ENCODE measurements at places on chromosomes 7 and 10.

DNA sequence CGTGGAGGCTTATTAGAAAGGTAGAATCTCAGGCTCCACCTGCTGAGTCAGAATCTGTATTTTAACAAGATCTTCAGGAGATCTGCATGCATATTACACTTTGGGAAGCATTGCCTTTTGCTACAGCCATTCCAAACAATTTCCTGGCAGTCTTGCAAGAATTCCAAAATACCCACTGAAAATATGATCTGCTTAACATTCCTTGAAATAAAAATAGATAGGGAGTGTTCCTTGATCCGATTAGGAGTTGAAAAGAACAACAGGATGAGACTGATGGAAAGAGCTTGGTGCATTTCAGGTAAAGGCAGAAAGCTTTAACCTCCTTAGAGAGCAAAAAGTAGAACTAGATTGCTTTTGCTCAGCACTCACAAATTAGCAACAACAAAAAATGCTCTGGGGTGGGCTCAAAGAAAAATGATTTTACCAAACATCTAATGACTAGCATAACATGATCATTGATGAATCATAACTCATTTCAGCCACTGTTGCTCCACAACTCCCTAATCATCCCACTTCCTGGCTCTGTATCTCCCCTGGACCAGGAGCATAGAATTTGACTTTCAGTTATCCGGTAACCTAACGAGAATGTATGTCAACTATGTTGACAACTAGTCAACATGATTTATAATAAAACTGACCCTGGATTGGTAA, 115.2 kb downstream of the RNLS start:
- no peak overlapping the region for H3K27ac ChIP-seq
- DNase-seq = no peak
- H3K36me3 ChIP-seq = no peaks in the 10 kb centered on the region
- no peak overlapping the region for H3K4me3 ChIP-seq

DNA sequence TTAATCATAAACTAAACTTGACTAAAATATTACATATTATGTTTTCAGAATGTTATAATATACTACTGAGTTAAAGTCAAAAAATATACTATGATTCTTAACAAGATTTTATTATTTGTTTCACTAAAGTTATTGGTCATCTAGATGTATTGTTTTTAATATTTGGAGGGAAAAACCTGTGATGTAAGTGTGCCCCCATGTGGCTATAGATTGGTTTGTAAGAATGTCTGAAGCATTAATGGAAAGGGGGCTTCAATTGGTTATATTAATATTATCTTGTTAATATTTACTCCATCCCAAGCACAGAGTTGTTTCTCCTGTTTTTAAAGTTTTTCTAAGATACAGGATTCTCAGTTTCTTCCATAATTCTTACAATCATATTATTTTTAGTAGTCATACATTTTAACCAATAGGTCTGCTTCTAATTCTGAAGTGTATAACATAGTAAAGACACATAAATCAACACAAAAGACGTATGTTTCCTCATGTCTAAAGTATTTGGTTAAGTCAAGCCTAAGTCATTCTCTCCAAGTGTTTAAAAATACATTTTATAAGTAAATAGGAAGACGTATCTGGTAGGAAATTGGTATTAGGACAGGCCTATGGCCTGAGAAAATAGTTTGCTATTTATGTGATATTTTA, 58.0 kb downstream of the GNAT3 start:
- no peak overlapping the region for H3K4me3 ChIP-seq
- no peaks in the 10 kb centered on the region for H3K36me3 ChIP-seq
- DNase-seq = no peak
- H3K27me3 ChIP-seq = no peaks in the 10 kb centered on the region

GRCh38 chr10:85222300-85222699, 893.9 kb downstream of the CCSER2 start:
- DNase-seq = no peak
- H3K4me1 ChIP-seq = no peaks in the 10 kb centered on the region
- H3K4me3 ChIP-seq = no peak overlapping the region
- H3K27me3 ChIP-seq = no peaks in the 10 kb centered on the region
- no peak overlapping the region for H3K27ac ChIP-seq
- H3K36me3 ChIP-seq = no peaks in the 10 kb centered on the region

GRCh38 chr7:142771353-142771723, 568 bp downstream of the PRSS2 start:
- no peaks in the 10 kb centered on the region for H3K27me3 ChIP-seq
- no peaks in the 10 kb centered on the region for H3K36me3 ChIP-seq
- no peak overlapping the region for H3K27ac ChIP-seq
- DNase-seq = no peak
- H3K4me1 ChIP-seq = no peaks in the 10 kb centered on the region
- no peak overlapping the region for H3K4me3 ChIP-seq

DNA sequence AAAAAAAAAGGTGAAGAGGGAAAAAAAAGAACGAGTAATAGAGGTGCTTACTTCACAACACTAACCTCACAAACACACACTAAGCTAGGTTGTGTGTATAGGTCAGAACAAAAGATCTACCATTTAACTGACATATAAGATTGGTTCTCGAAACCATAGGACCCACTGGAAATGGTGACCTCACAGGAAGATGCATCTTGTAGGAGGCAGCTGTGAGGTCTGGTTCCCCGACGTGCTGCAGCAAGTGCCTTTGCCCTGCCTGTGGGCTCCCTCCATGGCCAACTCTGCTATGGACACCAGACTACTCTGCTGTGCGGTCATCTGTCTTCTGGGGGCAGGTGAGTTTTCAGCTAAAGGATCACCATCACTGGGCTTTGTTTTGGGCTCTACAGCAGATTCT, 133.8 kb upstream of the PRSS1 start:
- no peaks in the 10 kb centered on the region for H3K27me3 ChIP-seq
- H3K36me3 ChIP-seq = no peaks in the 10 kb centered on the region
- no peak for DNase-seq

DNA sequence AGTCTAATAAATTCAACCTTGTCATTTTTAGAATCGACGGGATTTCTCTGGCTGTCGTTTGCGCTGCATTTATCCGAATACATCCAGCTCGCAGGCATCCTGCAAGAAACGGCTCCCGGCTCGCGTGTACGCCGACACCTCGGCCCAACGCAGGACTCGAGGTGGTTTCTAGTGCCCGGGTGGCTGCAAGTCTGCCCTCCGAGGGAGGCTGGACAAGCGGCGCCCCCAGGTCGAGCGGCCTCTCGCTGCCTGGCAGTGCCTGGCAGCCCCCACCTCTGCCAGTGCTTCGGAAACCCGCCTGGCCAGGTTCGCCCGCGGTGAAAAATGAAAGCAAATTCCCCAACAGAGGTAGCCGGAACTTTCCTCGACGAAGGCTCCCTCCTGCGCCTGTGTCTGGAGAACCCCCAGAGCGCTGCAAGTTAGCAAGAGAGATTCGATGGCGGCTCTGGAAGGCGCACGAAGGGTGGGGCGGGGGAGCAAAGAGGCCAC, 5.7 kb upstream of the ZNF503 start:
- H3K4me3 ChIP-seq = peak overlapping the region; percentile 83
- H3K36me3 ChIP-seq = no peaks in the 10 kb centered on the region
- no peak for DNase-seq
- peaks cover 4% of the 10 kb centered on the region for H3K4me1 ChIP-seq

DNA sequence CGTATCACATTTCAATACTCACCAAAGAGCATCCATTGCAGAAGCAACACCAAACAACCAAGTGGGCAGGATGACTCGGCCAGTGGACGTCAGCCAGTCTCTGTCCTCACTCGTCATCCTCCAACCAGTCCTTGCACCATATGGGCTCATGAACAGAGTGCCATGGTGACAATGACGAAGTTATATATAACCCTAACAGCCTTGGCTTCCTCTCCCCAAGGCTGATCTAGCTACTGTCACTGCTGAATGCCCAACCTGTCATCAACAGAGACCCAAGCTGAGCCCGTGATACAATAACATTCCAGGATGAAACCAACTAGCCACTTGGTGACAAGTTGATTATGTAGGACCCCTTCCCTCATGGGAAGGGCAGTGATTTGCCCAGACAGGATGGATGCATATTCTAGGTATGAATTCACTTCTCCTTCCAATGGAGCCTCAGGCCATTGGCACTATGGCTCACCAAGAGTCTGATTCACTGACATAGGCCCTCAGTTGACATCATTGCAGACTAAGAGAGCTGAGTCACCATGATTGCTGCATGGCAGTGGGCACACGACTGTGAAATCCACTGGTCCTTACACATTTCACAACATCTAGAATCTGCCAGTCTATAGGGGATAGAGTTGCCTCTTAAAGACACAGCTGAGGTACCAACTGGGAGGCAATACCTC, 26.3 kb upstream of the PPIF start:
- no peaks in the 10 kb centered on the region for H3K27me3 ChIP-seq
- H3K4me3 ChIP-seq = no peak overlapping the region
- peaks cover 5% of the 10 kb centered on the region for H3K4me1 ChIP-seq

DNA sequence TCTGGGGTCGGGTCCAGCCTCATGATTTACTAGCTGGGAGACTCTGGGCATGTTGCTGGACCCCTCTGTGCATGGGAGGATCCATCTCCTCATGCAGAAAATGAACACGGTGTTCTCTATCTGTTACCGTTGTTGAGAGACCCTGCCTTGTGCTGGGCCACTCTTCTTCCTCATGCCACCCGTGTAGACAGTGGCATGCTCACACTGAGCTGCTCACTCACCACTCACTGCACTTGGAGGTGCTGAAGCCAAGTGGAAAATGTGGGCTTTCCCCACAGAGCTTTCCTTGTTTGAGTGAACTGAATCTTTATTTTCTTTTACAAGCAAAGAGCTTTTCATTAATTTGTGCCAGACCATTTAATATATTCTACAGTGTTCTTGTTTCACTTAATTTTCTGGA, 77.5 kb upstream of the GDF10 start:
- H3K36me3 ChIP-seq = no peaks in the 10 kb centered on the region
- no peak overlapping the region for H3K27ac ChIP-seq
- no peak overlapping the region for H3K4me3 ChIP-seq
- DNase-seq = no peak

GRCh38 chr10:58282615-58283014, 13.7 kb downstream of the CISD1 start:
- peaks cover 5% of the 10 kb centered on the region for H3K4me1 ChIP-seq
- H3K4me3 ChIP-seq = no peak overlapping the region
- no peak overlapping the region for H3K27ac ChIP-seq
- no peaks in the 10 kb centered on the region for H3K27me3 ChIP-seq
- DNase-seq = no peak
- H3K36me3 ChIP-seq = no peaks in the 10 kb centered on the region

- H3K36me3 ChIP-seq = no peaks in the 10 kb centered on the region
- H3K27ac ChIP-seq = no peak overlapping the region
- H3K4me3 ChIP-seq = no peak overlapping the region
- DNase-seq = no peak
Observed at GRCh38 chr7:43462836-43463235, 120.1 kb upstream of the STK17A start.

DNA sequence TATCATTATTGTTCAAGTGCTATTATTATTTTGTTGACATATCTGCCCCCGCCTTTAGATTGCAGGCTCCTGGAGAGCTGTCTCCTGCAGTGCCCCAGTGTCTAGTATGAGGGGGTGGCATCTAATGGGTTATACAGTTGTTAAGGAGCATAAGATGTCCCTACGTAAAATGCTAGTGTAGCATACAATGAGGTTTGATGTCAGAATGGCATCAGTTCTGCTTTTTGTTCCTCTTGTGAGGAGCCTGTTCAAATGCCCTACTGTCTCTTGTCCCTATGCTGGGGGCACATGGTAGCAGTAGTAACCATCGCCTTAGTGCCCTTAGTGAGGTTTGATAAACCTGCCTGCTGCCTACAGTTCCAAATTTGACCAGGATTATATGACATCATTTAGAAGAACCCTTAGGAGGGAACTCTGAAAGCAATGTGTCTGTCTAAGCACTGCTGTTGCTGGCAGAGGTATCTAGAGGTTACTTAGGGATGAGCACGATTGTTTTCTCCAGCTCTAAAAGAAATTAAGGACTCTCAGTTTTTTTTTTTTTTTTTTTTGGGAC, 9.7 kb downstream of the CREM start:
- H3K27ac ChIP-seq = no peak overlapping the region
- H3K4me1 ChIP-seq = peaks cover 4% of the 10 kb centered on the region
- H3K36me3 ChIP-seq = no peaks in the 10 kb centered on the region
- DNase-seq = no peak
- no peak overlapping the region for H3K4me3 ChIP-seq

GRCh38 chr10:93204494-93205485, 131.1 kb downstream of the CYP26A1 start:
- no peaks in the 10 kb centered on the region for H3K36me3 ChIP-seq
- no peak for DNase-seq
- H3K27me3 ChIP-seq = no peaks in the 10 kb centered on the region
- peaks cover 1% of the 10 kb centered on the region for H3K4me1 ChIP-seq

- H3K27me3 ChIP-seq = no peaks in the 10 kb centered on the region
- no peak for DNase-seq
- H3K4me3 ChIP-seq = no peak overlapping the region
- H3K4me1 ChIP-seq = no peaks in the 10 kb centered on the region
- no peaks in the 10 kb centered on the region for H3K36me3 ChIP-seq
Observed at GRCh38 chr10:63308628-63309027, 157.1 kb downstream of the JMJD1C start.

DNA sequence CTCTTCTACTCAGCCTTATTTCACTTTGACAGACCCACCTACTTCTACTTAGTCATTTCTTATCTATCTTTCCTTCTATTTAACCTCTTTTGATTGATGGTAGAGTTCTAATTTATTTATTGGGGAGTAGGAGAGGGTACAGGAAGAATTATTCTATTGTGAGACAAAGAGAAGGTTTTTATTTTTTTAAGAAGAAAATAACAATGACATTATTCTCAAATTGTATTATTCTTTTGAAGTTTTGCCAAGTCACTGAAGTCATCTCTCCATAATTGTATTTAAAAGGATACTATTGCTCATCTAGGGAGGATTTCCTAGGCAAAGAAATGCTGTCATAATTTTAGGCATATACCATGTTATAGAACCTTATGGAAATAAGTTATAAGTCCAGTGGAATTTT, 52.7 kb downstream of the ITGB8 start:
- no peaks in the 10 kb centered on the region for H3K4me1 ChIP-seq
- DNase-seq = no peak
- H3K4me3 ChIP-seq = no peak overlapping the region
- H3K36me3 ChIP-seq = no peaks in the 10 kb centered on the region

- H3K4me1 ChIP-seq = peaks cover 5% of the 10 kb centered on the region
- no peaks in the 10 kb centered on the region for H3K27me3 ChIP-seq
- peaks cover 4% of the 10 kb centered on the region for H3K36me3 ChIP-seq
- peak overlapping the region; percentile 47 for H3K27ac ChIP-seq
- no peak overlapping the region for H3K4me3 ChIP-seq
Observed at GRCh38 chr7:67022511-67022910, 25.9 kb downstream of the TYW1 start.

GRCh38 chr10:13382703-13383398, 34.8 kb upstream of the SEPHS1 start:
- H3K4me1 ChIP-seq = peaks cover 7% of the 10 kb centered on the region
- peak overlapping the region; percentile 23 for H3K4me3 ChIP-seq
- no peak overlapping the region for H3K27ac ChIP-seq
- no peaks in the 10 kb centered on the region for H3K36me3 ChIP-seq

DNA sequence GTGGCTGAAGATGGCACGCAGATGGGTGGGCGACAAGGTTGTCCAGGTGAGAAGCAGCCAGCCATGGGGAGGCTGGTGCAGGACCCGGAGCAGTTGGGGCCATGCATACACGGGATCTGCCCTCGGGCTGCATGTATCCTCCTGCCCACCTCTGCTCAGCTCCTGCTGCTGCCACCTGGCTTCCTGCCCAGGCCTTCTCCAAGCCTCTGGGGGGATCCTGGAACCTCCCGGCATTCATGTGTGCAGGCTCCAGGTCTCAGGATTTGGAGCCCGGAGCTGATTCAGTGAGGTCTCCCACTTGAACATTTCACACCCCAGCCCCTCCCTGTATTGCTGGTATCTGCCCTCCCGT, 27.0 kb downstream of the PDGFA start:
- H3K4me3 ChIP-seq = no peak overlapping the region
- H3K27me3 ChIP-seq = no peaks in the 10 kb centered on the region
- H3K36me3 ChIP-seq = no peaks in the 10 kb centered on the region
- H3K4me1 ChIP-seq = no peaks in the 10 kb centered on the region
- H3K27ac ChIP-seq = no peak overlapping the region

Data from gastrocnemius medialis (tissue), 4 donors.